Gastroesophageal sphincter (tissue), 4 donors: ENCODE measurements at places on chromosomes 11 and 22. TPM values are rescaled to one million over a fixed set of nuclear protein-coding genes. Genes with fewer than 3 reads are reported as not detected.

DNA sequence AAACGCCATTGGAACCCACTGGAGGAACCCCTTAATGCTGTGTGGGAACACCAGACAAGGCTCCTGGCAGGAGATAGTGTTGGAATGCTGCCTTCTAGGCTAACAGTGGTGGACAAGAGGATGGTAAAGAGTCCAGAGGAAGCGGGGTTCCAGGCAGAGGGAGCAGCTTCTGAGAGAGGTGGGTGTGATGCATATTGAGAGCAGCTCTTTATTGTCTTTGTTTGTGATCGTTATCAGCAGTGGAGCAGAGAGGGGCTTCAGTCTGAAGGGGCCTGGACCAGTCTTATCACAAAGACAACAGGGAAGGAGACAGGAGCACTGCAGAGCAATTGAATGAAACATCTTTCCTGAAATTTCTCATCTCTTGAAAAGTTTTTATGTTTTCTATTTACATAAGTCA lies 106.8 kb upstream of the PLET1 start:
- ATAC-seq: no peak
- no peak overlapping the region for H3K27ac ChIP-seq
- no peaks in the 10 kb centered on the region for H3K36me3 ChIP-seq

DNA sequence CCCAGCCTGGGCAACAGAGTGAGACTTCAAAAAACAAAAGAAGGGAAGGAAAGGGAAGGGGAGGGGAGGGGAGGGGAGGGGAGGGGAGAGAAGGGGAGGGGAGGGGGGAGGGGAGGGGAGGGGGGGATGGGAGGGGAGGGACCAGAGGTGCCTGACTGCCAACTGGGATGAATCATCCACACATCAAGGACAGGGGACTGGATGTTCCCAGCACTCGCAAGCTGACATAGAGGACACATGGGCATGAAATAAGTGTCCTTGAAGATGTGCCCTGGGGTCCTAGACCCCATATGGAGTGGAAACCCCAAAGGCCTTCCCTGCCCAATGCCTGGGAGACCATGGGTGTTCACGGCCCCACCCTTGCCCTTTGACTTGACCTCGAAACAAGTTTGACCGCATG lies 19.8 kb downstream of the TST start:
- no peak overlapping the region for H3K4me3 ChIP-seq
- no peaks in the 10 kb centered on the region for H3K36me3 ChIP-seq
- H3K27ac ChIP-seq: no peak overlapping the region
- peaks cover 52% of the 10 kb centered on the region for H3K27me3 ChIP-seq
- no peak for ATAC-seq

DNA sequence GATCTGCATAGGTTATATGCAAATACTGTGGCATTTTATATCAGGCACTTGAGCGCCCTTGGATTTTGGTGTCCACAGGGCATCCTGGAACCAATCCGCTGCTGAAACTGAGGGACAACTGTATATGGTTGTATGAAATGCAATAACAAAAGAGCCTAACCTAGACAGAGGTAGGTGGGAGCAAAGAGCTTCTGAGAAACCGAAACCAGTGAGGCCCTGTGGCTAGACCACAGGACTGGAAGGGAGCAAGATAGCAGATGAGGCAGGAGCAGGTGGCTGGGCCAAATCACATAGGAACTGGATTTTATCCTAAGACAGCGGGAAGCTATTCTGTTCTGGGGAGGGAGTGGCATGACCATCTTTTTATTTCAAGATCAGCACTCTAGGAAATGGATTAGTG lies 30.1 kb downstream of the RCN1 start:
- H3K4me1 ChIP-seq: no peaks in the 10 kb centered on the region
- ATAC-seq: no peak
- no peaks in the 10 kb centered on the region for H3K36me3 ChIP-seq
- no peak overlapping the region for H3K4me3 ChIP-seq
- no peak overlapping the region for H3K27ac ChIP-seq

DNA sequence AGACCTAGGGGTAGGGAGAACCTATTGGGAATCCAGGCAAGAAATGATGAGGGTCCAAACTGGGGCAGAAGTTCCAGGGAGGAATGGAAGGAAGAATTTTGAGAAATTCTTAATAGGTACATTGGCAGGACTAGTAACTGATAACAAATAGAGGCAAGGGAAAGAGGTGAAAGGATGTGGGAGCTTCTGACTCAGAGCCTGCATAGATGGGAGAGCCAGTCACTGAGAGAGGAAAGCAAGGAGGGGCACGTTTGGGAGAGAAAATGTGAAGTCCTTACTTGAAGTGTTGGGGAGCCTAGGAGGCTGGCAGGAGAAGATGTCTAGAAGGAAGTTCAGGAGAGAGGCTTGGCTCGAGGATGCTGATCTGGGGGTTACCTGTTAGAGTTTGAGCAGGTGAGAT lies 104.6 kb upstream of the NCAM1 start:
- no peak for ATAC-seq
- H3K27me3 ChIP-seq: no peaks in the 10 kb centered on the region
- H3K36me3 ChIP-seq: no peaks in the 10 kb centered on the region

- peaks cover 19% of the 10 kb centered on the region for H3K4me1 ChIP-seq
- no peak overlapping the region for H3K4me3 ChIP-seq
- ATAC-seq: no peak
- H3K27me3 ChIP-seq: no peaks in the 10 kb centered on the region
- H3K36me3 ChIP-seq: peaks cover 78% of the 10 kb centered on the region
Measured at GRCh38 chr22:20997536-20998257, 4.2 kb downstream of the THAP7 start.

DNA sequence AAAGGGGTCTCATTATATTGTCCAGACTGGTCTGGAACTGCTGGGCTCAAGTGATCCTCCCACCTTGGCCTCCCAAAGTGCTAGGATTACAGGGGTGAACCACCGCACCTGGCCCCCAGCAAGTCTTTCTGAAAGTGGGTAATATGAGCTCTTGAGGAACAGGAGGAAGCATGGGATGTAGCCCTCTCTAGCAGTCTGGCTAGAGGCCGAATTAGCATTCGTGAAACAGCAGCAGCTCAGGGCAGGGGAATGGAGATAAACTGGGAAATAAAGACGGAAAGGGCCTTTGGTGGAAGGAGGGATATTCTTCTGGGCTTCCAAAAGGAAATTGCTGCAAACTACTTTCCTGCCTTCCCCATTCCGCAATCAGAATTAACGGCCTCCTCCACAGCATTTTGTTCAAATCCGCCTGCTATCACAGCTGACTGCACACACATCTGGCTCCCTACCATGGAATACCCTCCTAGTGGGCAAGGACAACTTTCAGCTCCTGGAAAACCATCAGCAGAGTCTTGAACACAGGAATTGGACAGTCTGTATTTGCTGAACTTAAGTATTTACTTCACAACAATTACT lies 44.3 kb downstream of the MICAL3 start:
- H3K27me3 ChIP-seq: no peaks in the 10 kb centered on the region
- peak overlapping the region; percentile 16 for H3K4me3 ChIP-seq
- H3K36me3 ChIP-seq: no peaks in the 10 kb centered on the region
- H3K27ac ChIP-seq: peak overlapping the region; percentile 49
- ATAC-seq: no peak
- H3K4me1 ChIP-seq: no peaks in the 10 kb centered on the region

GRCh38 chr22:40782521-40782920 lies 36.6 kb downstream of the SLC25A17 start:
- no peak for ATAC-seq
- no peaks in the 10 kb centered on the region for H3K4me1 ChIP-seq
- H3K27me3 ChIP-seq: no peaks in the 10 kb centered on the region
- no peak overlapping the region for H3K27ac ChIP-seq
- H3K36me3 ChIP-seq: peaks cover 45% of the 10 kb centered on the region

- H3K36me3 ChIP-seq: no peaks in the 10 kb centered on the region
- no peaks in the 10 kb centered on the region for H3K27me3 ChIP-seq
- H3K4me3 ChIP-seq: no peak overlapping the region
Measured at GRCh38 chr11:74012074-74012809, 3.4 kb upstream of the UCP3 start.

DNA sequence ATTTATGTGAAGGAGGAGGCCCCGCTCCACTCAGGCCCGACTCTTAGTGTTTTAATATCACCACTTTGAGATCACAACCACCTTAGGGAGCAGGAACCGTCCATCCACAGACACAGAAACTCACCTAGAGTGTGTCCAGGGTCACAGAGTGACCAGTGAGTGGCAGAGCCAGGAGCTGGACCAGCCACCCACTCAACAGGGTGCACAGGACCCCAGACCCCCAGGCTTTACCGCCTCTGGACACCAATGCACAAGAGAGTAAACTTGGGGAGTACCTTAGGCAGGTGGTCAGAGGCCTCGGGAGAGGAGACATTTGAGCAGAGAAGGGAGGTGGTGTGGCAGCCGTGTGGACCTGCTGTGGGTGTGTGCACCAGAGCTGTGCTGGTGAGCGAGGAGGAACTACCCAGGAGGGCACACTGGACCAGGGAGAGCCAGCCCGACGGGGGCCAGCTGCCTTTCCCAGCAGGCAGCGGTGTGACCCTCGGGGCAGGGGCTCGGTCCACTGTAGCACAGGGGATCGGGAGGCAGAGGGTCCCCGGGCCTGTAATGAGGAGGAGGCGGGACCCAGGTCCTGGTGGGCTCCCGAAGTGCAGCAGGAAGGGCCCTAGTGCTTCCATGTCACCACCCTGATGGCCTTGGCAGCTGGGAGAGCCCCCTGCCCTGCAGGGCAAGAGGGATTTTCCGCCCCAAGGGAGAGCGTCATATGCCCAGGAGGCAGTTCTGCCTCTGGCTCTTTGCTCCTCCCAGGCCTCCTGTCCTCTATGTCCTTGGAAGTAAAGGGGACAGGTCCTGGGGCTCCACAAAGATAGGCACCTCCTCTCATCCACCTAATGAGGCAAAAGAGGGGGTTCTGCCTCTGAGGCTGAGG lies 7.5 kb upstream of the NLRP6 start:
- ATAC-seq: no peak
- H3K4me3 ChIP-seq: no peak overlapping the region
- peaks cover 9% of the 10 kb centered on the region for H3K4me1 ChIP-seq
- peaks cover 42% of the 10 kb centered on the region for H3K27me3 ChIP-seq
- no peaks in the 10 kb centered on the region for H3K36me3 ChIP-seq

DNA sequence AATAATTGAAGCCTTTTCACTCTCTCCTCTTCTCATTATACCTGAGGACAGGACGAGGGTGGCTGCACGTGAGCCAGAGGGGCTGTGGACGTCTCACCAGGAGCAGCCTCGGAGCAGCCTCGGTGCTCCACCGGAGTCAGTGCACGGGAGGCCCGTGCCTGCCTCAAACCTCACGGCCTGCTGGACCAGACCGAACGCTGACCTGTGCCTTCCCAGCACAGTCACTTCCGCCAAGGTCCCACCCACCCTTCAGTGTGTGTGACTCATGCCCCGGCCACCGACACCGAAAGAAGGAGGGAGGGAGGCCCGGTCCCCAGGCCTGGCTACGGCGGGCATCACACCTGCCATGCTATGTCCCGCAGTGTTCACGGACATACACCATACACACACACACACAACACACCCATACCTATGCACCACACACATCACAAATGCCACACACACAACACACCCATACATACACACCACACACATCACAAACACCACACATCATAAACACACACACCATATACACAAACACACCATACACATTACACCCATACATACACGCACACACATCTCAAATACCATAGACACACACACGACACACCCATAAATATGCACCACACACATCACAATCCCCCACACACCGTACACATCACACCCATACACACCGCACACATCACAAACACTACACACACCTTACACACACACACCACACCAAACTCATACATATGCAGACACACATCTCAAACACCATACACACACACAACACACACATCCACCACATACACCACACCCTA lies 1506.5 kb downstream of the TBC1D22A start:
- peaks cover 72% of the 10 kb centered on the region for H3K27me3 ChIP-seq
- no peaks in the 10 kb centered on the region for H3K36me3 ChIP-seq
- H3K4me3 ChIP-seq: no peak overlapping the region
- no peaks in the 10 kb centered on the region for H3K4me1 ChIP-seq
- H3K27ac ChIP-seq: no peak overlapping the region

DNA sequence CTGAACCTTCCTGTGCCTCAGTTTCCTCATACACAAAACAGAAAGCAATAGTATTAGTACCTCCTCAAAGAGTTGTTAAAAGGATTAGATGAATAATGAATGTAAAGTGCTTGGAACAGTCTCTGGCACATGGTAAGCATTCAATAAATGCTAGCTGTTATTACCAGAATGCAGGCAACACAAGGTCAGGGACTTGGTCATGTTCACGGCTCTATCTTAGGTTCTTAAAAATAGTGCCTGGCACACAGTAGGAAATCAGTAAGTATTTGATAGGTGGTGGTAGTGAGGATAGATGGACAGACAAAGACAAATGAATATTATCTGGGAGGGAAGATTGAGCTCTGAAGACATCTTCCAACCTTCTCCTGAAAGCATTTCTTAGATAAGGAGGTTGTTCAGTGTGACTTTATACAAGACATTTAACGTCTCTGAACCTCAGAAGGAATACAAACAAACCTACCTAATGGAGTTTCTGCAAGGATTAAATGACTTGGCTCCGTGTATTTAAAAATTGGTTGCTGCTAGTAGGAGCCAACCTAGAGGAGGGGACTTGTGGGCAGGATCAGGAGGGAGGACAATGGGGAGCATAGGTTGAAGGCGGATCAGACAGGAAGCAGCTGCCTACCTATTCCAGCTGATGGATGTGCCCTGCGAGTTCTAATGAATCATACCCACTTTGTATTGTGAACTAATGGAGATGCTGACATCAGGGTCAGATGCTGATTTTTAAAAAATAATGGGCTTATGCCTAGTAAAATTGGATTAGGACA lies 94.1 kb downstream of the DBX1 start:
- no peak for ATAC-seq
- H3K27me3 ChIP-seq: no peaks in the 10 kb centered on the region
- H3K4me1 ChIP-seq: no peaks in the 10 kb centered on the region
- no peak overlapping the region for H3K4me3 ChIP-seq
- H3K36me3 ChIP-seq: no peaks in the 10 kb centered on the region

GRCh38 chr11:27216270-27217149 lies 146.5 kb downstream of the CCDC34 start:
- H3K27ac ChIP-seq: no peak overlapping the region
- ATAC-seq: peak; percentile 64
- no peak overlapping the region for H3K4me3 ChIP-seq

DNA sequence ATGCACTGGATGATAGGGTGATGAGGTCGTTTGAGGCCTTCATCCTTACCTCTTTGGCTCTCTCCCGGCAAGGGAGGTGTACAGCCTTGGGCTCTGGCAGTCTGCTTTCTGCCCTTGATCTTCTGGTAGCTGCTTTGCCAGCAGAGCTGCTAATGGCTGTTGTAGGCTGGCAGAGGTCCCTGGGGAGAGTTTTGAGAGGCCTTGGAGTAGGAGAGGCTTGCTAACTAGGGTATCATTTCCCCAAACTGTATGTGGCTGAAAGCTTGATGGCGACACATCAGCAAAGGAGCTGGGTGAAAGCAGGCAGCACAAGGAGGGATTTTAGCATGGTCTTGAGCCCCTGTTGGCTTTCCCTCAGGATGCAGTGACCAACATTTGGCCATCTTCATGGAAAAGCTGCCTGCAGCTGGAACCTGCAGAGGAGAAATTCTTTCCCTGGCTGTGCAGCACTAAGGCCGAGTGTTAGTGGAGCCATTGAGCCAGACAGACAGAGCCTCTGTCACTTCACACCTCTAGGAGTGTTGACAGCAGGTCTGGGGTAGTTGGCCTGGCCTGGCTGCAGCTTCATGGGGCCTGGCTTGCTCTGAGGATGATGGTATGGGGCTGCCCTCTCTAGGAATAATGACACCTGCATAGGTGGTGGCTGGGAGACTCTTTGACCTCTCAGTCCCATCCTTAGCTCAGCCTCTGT lies 3.5 kb upstream of the AMPD3 start:
- no peaks in the 10 kb centered on the region for H3K4me1 ChIP-seq
- peaks cover 17% of the 10 kb centered on the region for H3K27me3 ChIP-seq
- ATAC-seq: no peak
- H3K27ac ChIP-seq: no peak overlapping the region

The CFAP300 gene
- total RNA-seq: 1.5 TPM

The HSPB2 gene
- total RNA-seq: 3.7 TPM
